ENCODE measurements at places on chromosomes 1 and 21.
A peak's percentile ranks its signal among the peaks of the same experiment; 100 is the strongest.

DNA sequence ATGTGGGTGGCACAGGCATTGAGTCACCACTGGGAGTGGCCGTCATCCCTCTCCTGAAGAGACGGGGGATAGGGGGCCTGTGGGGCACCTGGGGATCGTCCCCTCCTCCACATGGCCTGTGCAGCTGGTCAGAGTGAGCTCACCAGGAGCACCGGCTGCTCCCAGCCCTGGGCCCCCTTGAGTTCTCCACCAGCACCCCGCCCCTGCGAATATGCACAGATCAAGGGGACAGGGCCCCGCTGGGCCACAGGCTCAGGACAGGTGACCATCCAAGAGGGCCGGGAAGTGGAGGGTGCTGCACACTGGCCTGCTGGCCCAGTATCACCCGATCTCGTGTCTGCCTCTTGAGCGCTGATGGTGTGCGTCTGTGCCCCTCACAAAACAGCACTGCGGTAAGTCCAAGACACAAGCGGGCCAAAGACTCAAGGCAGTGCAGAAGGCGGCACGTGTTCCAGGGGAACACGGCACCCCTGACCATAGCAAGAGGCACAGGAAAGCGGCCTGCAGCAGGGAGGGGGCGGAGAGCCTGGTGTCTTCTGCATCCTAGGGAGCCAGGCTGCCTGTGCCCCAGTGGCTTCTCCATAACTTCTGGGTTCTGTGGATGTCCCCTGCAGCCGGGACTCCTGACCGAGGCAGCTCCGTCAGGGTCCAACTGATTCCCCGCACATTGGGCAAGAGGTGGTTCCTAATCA, 18.1 kb upstream of the TSPEAR start:
- DNase-seq, result no peak

GRCh38 chr1:214665606-214666110, 62.7 kb downstream of the CENPF start:
- DNase-seq, result no peak

DNA sequence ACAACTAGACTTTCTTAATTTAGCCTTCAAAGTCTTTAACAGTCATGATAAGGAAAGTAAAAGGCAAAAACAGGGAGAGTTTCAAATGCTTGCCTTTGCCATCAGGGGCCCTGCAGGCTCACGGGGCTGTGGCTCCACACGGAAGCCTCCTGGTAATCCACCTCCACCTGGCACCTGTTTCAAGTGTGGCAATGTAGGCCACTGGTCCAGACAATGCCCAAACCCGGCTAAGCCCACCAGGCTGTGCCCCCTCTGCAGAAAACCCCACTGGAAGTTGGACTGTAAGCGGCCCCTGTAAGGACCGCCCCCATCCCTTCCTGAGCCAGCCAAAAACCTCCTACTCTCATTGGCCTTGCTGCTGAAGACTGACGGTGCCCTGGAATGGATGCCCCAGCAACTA, 32.5 kb downstream of the VN1R5 start:
- no peak for DNase-seq

DNA sequence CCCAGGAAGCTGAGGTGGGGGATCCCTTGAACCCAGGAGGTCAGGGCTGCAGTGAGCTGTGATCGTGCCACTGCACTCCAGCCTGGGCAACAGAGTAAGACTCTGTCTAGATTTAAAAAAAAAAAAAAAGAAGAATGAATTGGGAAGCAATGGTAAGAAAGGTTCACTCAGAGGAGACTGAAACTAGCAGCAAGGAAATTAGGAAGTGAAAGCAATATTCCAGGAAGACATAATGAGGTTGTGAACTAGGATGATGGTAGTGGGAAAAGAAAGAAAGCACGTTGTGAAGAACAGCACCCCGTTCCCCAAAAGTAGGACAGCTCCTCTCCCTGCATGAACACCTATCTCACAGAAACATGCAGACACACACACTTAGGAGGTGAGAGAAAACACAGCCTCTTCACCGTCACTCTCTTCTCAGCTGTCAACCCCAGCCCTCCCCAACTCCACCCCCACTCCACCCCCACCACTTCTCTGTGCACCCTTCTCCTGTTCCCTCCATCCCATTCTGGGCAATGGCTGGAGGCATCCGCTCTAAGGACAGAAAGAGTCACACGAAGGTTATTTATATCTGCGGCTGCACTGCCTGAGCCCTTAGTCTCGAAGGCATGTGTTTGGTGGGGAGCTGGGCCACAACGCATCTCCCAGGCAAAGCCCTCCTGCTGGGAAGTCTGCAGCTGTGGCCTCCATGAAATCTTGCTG, 101.8 kb upstream of the LPGAT1 start:
- DNase-seq, result no peak

GRCh38 chr1:160837558-160838205, 25.0 kb downstream of the CD244 start:
- DNase-seq, result peak; percentile 77

- DNase-seq, result no peak
These were observed 16.4 kb upstream of the CCDC17 start for GRCh38 chr1:45640293-45640692.

DNA sequence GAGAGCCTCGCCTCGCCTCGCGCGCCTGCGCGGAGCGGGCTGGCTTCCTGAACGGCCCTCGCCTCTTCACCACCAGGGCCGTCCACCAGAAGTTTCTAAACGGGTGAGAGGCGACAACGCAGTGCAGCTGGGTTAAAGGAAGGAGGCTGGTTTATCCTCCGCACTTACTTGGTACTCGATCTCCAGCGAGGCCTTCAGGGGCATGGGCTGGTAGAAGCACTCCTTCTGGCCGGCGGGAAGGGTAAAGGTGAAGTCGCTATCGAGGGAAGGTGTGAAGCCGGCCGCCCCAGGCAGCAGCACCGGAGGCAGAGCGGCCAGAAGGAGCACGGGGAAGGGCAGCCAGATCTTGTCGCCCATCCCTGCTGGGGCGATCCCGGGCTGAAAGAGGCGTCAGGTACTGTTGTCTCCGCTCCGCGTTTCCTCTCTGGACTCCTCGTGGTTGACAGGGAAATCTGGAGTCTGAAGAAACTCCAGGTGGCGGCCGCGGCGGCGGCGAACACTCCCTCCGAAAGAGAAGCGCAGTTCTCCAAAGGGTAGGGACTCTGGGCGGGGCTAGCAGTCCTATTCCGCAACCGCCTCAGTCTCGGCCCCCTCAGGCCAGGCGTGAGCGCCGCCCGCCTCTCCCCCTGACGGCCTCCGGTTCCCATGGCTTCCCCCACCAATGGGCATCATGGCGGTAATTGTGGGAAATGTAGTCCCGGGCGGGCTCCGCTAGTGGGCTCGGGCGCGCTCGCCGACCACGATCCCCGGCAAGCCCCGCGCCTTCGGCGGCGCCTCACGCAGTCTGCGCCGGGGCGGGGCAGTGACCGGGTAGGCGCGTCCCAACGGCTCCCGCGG, at the start of gene TMED5:
TSS of gene TMED5 (minus strand) at position 528 of the 837 bp plus-strand sequence. CDS start at position 357, 171 bp downstream.
- DNase-seq, result peak; percentile 94

DNA sequence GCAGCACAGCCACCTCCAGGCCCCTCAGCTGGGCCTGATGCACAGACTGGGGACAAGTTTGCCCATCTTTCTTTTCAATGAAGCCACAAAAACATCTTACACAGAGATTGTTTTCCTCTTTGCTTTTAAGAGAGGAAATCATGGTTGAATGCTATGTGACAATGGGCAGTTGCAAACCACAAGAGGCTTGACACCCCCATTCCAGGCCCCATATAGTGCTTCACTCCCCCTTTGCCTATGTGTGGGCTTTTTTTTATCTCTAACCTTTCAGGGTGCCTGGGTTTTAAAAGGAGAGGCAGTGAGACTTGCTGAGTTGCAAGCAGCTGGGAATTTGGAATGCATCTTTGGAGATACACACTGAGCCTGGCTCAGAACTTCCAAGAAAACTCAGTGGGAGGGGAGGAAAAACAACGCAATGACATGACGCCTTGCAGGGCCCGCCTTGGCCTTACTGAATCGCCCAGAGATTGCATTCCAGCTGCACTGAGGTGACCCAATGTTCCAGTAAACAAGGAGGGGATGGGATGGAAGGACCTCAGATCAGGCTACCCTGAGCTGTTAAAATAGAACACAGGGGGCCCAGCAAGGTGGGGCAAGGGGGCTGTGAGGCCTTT, 145.2 kb upstream of the ZNF648 start:
- DNase-seq, result no peak

DNA sequence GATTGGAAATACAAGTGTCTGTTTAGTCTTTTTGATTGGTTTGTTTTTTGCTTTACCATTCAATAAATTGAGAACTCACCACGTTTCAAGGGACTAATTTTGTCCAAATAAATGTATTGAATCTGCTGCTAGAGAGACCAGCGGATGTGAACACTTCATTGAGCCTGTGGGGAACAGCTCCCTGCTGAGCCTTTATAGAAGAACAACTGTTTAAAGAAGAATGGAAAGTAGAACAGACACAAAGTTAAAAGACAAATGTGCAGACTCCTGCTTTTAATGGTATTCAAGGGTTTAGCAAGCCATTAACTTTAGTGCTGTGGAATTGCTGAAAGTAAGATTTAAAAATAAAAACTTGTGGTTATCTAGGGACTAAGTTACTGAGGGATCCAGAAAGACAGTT, 817.7 kb upstream of the B3GALT2 start:
- no peak for DNase-seq

- DNase-seq, result peak; percentile 87
These were observed 66.1 kb downstream of the ADARB1 start for GRCh38 chr21:45140346-45140940.

All from AML-193 (cell line).